ENCODE measurements at places on chromosomes 7 and 10. TPM values are rescaled to one million over a fixed set of nuclear protein-coding genes. Genes with fewer than 3 reads are reported as not detected.

DNA sequence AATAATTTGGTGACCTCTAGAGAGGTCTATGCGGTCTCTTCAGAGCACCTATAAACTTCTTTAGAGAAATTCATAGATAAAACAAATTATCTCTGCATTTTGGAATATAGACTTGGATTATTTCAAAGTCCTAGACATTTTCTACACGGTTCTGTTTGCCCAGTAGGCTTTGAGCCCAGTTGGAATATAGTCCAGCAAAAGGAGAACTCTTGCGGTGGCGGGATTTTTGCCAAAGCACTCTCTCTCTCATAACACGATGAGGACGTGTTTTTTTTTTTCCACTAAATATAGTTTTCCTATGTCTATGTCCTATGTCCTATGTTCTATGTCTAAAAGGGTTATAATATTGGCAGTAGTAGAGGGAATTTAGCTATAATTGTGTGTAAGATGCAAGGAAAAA is 164.9 kb upstream of the AGR3 start:
- DNase-seq = no peak

- DNase-seq = no peak
These were observed 674 bp downstream of the MRPS24 start for GRCh38 chr7:43868681-43869005.

DNA sequence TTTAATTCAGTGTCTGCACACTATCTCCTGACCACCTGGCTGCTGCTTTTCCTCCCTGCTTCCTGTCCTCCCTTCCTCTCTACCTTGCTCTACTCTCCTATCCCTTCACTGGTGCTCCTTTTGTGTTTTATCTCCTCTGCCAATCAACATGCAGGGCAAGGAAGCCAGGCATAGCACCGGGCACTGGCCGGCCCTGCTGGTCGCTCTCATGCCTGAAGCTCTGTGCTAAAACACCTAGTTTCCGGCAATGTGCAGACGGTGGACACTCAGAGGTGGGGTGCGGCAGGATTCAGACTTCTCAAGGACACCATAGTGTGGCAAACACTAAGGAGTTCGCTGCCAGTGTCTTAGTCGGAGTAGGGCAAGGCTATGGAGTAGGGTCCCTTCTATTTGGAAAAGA is 177.1 kb downstream of the PRKCQ start:
- no peak for DNase-seq

Gene GIMAP5
- 435 TPM for total RNA-seq

- DNase-seq = no peak
These were observed 36.3 kb upstream of the IKZF1 start for GRCh38 chr7:50268223-50268622.

Gene ANK3
- under 0.01 TPM for total RNA-seq

- DNase-seq = no peak
These were observed 1136.1 kb upstream of the POT1 start for GRCh38 chr7:126065766-126066165.

DNA sequence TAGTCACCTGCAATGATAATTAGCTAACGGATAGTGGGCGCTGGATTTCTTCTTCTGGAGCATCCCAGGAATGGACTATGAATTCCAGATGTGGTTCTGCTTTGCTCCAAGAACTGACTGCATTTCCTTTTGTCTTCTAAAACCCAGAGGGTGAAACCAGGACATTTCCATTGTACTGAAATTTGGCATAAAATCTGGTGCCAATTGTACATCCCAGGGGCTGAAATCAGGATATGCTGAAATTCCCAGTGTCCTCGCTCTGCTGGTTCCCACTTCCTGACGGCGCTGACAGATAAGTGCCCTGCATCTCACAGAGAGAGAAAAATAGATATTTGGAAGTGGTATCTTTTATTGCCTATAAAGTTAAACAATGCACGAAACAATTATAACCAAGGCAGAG is 31.9 kb downstream of the RBM20 start:
- no peak for DNase-seq

DNA sequence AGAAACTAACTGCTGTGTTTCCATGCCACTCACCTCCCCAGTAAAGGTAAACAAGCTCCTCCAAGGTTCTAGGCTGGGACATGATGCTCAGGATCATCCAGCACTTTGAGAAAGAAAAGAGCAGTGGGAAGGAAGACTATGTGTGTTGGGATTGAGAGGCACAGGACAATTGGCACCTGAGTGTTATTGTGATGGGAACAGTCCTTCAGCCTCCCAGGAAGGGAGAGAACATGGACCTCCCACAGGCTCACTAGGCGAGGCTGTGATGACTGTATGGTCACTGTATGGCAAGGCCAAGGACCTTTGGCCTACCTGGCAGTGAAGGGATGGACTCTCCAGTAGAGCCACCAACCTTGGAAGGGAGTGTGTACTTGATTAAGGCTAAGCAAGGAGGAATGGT is 123.2 kb upstream of the UNC5B start:
- DNase-seq = no peak

- DNase-seq = no peak
These were observed 133.9 kb downstream of the DKK1 start for GRCh38 chr10:52447931-52448353.

- no peak for DNase-seq
These were observed 68.1 kb upstream of the PHYHIPL start for GRCh38 chr10:59108296-59108870.

Gene HOXA7
- 1.5 TPM for total RNA-seq

Gene OR2A42
- total RNA-seq = not detected

DNA sequence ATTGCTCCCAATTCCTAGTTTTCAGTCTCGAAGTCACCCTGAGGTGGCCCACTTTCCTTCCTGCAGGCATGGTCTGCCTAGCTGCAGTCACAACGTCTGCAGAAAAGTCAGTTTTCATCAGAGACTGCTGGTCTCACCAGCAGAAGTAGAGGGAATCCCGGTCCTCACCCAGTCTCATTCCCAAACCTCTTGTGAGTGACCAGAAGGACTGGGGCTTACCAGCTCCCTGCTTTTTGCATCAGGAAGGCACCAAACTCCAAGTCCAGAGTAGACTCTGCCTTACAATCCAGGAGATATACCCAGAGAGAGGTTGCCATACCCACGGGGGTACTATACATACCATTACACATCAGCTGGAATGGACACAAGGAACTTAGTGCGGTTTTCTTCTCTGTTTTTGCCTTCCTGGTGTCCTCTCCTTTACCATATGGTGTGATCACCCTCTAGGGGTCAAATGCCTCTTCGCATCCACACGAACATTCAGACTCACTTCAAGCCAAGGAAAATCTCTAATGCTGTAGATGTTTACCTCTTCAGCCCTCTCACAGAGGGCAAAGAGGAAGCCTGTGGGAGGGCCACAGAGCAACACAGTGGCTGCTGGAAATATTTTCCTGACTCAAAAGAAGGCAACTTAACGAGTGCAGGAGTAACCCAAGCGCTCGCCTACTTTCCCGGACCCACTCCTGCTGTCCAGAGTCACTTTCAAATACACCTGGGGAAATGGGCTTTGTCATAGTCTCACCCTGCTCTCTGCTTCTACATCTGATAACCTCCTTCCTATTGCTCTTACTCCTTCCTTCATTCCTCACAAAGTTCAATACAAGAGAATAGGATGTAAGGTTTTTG is 220.9 kb downstream of the C7orf25 start:
- DNase-seq = no peak

Gene CLDN4
- total RNA-seq = not detected

DNA sequence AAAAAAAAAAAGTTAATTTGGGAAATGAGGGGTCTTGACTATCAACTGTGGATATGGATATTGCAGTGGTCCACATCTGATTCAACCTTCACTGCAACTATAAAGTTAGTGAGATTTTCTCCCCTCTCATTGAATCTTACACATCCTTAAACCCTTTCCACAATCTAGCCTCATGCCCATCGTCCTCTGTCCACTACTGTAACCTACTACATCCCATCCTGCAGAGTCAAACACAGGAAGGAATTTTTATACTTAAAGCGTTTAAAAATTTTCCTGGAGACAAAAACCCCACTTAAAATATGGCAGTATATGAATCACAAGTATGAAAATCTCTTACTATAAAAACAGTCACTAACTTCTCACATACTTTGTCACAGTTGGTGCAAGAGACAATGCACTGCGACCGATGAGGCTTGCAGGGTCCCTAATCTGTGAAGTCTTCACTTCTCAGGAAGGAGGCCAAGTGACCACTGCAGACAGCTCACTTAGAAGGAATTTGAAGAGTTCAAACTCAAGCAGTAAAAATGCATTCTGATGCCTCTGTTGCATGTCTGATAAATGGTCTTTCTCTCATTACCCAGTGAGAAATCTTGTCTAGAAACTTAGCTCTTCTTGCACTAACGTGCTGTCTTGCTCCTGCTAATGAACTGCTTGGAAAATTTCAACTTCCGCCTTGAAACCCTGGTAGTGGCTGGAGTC is 50.3 kb upstream of the ST8SIA6 start:
- peak; percentile 31 for DNase-seq

GRCh38 chr10:78859769-78860168 is 209.0 kb upstream of the ZMIZ1 start:
- no peak for DNase-seq

Gene GDF2
- total RNA-seq = not detected

GRCh38 chr7:12244129-12244528 is 33.0 kb downstream of the TMEM106B start:
- peak; percentile 39 for DNase-seq

DNA sequence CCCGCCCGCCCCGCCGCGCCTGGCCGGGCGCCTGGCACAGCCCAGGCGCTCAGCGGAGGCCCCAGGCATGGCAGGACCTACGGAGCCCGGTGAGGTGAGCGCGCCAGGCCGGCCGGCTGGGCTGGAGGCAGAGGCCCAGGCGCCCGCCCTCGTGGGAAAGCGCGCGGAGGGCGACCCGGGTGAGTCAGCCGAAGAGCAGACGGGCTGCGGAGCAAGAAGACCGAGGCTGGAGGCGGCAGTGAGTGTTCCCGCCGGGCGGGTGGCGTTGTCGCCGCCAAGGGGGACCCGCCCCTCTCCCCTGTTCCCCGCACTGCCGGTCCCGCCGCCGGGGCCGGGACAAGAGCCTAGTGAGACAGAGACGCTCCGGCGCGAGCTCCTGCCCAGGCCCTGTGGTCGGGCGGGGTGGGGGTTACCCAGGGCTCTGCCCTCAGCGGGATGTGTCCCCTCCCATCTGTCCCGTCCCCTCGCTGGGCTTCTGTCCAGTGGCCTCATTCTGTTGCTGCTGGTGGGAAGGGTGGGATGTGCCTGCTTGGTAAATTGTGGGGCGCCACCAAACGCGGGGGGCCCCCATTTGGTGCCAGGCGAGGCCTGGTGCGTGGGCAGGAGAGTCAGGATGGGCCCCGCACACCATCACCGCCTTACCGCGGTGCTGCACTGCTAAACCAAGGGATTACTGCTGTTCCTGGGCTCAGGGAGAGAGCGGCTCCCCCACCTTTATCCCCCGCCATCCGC is 17.0 kb upstream of the NODAL start:
- peak; percentile 84 for DNase-seq

GRCh38 chr7:102452451-102452850 is 12.2 kb downstream of the ALKBH4 start:
- no peak for DNase-seq

DNA sequence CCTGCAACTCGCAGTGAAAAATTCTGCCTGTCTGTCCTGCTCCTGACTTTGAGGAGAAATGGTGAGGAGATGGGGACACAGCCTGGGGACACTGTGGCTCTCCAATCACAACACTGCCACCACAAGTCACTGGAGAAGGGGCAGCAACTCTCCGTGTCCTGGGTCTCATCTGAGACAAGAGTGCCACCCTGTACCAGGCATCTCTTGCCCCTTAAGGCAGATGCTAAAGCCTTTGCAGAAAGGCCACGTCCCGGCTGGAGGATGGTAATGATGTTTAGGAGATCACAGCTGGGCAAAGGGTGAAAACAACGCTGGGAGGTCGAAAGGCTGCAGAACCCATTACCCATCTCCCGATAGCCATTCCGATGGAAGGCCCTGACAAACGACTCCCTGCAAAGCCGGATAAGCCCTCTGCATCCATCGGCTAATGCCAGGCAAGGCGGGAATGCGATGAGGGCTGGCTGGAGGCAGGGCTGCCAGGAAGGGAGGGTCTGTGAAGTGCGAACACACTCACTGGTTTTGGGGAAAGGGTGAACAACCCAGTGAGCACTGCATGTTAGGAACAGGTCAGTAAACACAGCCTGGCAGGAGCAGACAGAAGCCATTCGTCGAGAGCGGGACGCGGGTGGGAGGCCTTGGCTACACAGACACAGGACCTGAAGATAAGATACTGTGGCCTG is 190.8 kb downstream of the ADARB2 start:
- DNase-seq = no peak

Gene LRRC4
- total RNA-seq = 0.65 TPM

Gene DNAH11
- total RNA-seq = 0.20 TPM

Gene ZNF107
- 2.4 TPM for total RNA-seq

Gene JAKMIP3
- total RNA-seq = 0.20 TPM

DNA sequence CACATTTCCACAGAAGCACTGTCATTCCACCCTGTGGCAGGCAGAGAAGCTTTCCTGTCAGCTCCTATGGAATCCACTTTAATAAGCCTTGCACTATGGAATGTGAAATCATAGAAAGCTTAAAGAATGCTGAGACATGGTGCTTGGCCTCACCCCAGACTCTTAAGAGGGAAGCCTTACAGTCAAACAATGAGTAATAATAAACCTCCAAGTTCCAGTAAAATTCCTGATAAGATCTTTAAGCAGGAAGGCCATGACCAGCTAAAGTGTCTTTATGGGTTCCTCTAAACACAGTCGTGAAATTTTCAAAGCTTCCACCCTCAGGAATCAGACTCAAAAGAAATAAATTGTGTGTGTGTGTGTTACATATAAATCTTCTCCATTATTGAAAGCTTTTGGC is 11.9 kb upstream of the TEX36 start:
- DNase-seq = no peak

Gene ADCY1
- total RNA-seq = 0.44 TPM

DNA sequence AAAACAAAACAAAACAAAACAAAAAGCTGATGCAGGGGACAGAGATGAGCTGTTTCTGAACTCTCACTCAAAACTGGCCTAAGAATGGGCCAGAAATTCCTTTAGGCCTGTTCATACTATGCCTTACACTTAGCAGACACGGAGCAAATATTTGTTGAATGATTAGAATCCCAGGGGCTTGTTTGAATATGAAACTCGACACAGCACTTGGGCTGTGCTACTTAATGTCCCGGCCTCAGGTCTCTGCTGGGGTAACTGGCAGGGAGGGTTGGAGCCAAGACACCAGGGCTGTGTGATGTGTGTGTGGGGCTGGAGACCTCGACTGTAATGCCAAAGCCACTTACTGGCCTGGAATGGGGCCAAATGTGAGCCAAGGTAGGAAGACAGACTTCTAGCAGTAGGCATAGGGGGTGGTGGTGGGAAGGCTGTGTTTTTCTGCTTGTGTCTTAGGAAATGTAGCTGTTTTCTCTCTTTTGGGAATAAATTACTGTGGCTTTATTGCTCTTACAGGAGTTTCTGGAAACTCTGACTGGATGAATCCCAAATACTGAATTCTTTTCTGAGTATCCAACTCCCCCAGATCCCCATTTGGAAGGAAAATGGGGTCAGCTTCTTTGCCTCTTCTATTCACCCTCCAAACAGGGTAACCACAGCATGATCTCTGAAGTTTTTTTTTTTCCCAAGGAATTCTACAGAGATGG is 66.7 kb downstream of the EMX2 start:
- DNase-seq = no peak

Measured in lung microvascular endothelial cell (primary cell).